ENCODE measurements at places on chromosomes 4 and X.

DNA sequence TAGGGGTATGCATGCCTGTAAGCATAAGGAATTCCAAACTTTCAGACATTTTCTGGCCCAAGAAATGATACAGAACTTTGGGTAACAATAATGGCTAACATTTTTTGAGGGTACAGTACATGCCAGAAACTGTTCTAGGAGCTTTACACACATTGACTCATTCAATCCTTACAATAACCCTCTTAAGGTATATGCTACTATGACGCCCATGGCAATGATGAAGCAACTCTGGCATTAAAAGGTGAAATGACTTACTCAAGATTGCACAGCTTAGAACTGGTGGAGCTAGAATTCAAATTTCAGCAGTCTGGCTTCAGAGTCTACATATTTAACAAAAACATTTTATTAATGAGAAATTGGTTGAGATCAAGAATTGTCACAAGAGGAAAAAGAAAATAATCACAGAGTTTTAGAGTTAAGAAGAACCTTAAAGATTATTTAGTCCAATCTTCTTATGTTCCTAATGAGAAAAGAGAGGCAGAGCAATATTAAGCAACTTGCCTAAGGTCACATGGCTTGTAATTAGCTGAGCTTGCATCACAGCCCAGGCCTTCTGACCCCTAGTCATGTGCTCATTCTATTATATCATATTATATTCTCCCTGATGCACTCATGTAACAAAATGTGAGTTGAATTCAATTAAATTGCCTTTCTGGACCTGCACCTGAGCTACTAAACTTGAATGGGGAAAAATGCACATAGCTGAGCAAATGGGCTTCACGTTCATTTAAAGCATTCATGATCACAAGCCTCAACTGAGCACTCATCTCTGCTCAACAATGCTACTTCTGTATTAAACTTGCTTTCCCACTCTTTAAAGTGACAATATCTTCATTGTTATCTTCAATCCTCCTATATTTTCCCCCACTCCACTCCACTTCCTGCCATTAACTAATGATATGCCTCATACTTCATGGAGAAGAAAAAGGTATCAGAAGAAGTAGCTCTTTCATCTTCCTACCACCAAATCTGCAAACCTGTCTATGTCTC, 73.2 kb downstream of the ENOX2 start:
- DNase-seq, result no peak

DNA sequence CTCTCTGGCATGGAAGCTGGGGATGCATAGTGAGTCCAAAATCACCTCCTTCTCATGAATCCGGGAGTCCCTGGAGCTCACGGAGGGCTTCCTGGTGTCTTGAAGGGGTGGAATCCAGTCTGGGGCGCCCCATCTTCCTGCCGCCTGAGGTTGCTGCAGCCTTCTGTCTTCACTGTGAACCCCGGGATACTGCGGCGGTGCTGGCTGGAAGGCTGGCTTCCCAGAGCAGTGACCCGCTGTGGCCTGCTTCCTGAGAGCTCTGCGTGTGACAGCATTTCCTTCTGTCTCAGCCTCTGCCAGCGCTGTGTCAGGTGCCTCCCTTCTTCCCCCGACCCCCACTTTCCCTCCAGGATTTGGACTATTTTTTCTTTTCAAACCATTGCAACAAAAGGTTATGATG, 98.8 kb upstream of the STOX2 start:
- DNase-seq, result no peak

DNA sequence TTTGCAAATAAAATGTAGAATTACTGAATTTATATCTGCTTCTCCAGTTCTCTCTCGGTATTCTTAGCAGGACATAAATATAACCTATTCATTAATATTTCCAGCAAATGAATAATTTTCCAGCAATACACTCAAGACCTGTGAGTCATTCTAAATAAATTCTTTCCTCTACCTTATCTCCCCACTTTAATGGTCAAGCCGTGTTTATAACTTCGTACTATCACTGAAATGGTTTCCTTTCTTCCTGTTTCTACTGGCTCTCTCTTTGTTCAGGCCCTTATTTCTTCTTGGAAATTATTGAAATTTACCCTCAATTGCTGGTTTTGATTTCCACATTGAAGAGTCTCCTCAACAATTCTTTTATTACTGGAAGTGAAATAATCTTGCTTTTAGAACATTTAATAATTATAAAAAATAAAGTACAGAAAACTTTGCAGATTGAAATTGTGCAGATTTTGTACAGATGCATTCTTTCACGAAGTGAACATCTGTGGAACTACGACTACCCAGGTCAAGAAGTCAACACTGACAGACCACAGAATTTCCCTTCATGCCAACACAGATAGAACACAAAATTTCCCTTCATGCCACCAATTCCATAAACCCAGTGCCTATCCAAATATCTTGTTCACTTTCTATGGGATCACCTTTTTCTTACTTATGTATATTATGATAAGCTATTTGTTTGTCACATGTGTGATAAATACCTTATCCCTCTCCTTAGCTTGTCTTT, 205.7 kb downstream of the FAT4 start:
- DNase-seq, result no peak

- DNase-seq, result no peak
Measured at GRCh38 chr4:159787901-159788300, 685.0 kb downstream of the RAPGEF2 start.
